Fibroblast of villous mesenchyme (primary cell): ENCODE measurements at places on chromosomes 5 and 9.

- no peak for DNase-seq
These were observed 64.4 kb upstream of the SPATA31E1 start for GRCh38 chr9:87818308-87818707.

DNA sequence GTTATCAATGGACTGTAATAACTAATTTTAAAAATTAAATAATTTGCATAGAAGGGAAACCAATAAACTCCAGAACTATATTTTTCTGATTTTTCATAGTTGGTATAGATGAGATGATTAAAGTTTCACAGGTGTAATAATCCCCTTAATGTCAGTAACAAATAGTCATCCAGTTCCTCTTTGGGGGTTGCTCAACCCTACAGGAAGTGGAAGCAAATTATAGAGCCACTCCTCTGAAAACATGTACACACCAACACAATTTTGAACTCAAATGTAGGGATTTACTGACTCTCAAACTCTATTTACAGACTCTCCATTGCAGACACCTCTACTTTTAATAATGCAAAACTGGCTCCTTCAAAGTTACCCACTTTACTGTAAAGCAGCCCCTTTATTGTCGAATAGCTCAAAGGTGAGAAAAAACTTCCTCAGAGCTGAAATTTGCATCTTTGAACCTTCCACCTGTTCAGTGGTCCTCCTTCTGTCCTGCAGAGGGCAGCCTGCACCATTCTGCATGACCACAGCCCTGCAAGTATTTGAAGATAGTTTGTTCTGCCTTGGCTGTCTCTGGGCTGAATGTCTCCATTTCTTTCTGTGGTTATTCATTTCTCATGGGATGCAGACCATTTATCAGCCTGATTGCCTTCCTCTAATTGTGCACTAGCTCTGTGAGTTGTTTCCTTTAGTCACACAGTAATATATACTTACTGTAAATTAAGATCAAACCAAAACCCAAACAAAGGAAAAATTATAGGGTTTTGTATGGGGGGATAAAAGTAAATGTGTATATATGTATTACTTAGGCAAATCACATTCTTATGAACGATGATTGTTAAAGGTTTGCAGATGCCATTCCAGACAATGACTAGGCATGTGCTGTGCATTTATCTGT, 383.2 kb upstream of the SGCD start:
- DNase-seq: peak; percentile 38

GRCh38 chr9:75140261-75140660, 51.9 kb downstream of the OSTF1 start:
- DNase-seq: no peak

DNA sequence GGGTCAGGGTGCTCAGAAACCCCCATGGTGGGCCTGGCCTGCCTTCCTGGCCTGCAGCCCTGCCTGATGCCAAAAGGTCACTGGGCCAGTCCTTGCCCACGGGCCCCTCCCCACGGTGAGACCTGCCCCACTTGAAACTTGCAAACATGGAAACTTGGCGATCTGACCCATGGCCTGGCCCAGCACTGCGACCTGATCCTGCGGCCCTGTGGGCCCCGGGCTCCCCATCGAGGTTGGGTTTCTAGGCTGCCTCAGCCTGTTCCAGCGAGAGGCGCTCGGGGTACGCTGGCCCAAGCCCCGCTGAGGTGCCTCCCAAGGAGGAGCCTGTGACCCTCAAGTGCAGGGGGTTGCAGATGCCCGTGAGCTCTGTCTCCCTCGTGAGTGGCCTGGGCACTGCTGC, 37.5 kb upstream of the SLC6A19 start:
- DNase-seq: no peak

- no peak for DNase-seq
These were observed 993.0 kb downstream of the MAT2B start for GRCh38 chr5:164498438-164498837.

GRCh38 chr9:127224883-127225739, 39.5 kb upstream of the GARNL3 start:
- DNase-seq: peak; percentile 89

- DNase-seq: no peak
These were observed 5.6 kb upstream of the PPP2R2B start for GRCh38 chr5:146884066-146884626.

DNA sequence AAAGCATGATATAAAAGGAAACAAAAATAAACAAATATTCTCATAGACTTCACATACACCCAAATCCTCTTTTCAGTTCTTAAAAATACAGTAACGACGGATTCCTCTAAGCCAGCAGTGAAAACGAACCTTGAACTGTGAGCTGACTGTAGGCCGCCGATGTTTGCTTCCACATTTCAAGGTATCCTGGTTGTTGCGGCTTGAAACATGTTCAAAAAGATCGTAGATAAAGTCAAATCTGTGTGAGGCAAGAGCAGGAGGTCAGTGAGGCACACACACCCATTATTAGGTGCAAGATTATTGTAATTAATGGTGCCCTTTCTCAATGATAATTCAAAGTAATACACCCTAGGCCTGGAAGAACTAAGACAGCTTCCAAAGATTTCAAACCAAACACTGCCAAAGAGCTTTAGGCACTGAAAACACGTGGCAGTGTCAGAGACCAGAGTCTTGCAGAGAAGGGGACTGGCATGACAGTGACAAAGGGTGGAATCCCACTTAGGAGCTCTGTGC, 141.2 kb upstream of the RETREG1 start:
- DNase-seq: no peak

GRCh38 chr9:629146-629545, 212.4 kb upstream of the DMRT1 start:
- peak; percentile 49 for DNase-seq

- DNase-seq: no peak
These were observed 180.8 kb downstream of the TRPM3 start for GRCh38 chr9:70940605-70941004.

- no peak for DNase-seq
These were observed 26.6 kb downstream of the SGTB start for GRCh38 chr5:65695162-65695755.

- no peak for DNase-seq
These were observed 81.9 kb downstream of the RMI1 start for GRCh38 chr9:84062538-84062937.

GRCh38 chr9:130461218-130461630, 16.5 kb downstream of the ASS1 start:
- DNase-seq: peak; percentile 18

DNA sequence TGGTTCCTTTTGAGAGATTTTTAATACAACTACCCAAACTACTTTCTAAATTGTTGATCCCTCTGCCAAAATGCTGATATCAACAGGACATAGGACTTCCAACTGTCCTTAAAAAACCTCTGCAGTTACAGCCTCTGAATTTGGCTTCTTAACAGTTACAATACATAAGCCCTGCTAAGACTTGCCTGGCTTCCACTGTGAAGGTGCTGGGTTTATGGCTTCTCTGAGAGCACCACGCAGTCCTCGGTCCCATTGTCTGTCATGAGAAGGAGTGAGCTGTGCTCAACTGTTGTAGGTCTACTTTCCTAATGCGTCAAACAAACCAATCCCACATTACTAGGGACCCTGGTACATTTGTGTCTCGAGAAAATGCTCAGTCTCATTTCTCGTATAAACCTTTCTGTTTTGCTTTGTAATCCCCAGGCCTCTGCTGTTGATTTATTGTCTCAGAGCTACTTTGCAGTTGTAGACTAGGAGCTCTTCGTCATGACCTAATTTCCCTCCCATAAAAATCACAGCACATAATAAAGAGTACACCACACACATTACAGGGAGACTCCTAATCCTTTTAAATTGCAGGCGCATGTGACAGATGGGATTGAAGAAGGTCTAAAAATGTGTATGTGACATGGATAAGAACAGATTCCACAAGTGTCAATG, 274.9 kb downstream of the NR3C1 start:
- DNase-seq: peak; percentile 88

DNA sequence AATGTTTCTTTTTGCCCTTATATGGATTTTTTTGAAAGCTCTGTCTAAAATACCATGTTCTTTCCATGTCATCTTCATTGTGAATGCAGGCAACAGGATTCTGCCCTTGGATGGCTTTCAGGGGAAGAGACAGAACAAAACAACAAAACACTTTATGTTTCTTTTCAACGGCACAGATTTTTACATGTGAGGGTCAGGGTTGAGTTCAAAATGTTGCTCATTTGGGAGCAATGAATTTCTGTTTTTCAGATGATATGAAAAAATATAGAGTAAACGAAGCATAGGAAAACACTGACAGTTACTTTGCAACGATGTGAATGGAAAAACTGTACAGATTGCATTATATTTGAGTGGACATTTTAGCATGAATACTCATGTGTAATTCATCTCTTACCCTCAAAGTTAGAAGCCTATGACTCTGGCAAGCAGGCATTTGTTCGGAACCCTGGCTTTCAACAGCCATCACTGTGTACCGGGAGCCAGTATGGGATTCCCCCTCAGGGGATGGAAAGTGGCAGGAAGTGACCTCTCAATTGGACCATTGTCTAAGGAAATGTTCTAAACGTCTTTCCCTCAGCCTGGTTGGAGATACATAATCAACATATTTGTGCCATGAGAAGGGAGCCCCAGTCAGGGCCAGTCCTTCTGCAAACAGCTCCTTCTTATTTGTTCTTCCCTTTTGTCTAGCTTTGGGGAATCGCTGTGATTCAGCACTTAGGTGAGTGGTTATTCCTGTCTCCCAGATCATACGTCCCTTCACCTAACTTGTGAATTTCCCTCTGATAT, 153.9 kb upstream of the MEF2C start:
- DNase-seq: no peak

DNA sequence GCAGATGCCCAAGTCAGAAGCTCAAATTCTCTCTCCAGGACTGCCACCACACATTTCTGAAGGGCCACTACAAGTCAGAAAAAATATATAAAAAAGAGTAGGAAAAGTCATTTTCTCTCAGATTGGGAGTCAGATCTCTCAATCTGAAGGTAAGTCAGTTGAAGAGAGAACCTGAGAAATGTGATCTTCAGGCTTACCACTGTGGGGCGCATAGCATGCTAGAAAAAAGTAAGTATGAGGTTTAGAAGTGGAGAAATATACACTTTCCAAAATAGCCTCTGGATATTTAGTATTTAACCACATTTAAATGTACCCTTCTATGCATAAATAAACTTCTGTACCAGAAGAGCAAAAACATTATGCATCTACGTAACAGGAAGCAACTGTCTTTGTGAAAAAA, 800.7 kb upstream of the CTNND2 start:
- DNase-seq: no peak

DNA sequence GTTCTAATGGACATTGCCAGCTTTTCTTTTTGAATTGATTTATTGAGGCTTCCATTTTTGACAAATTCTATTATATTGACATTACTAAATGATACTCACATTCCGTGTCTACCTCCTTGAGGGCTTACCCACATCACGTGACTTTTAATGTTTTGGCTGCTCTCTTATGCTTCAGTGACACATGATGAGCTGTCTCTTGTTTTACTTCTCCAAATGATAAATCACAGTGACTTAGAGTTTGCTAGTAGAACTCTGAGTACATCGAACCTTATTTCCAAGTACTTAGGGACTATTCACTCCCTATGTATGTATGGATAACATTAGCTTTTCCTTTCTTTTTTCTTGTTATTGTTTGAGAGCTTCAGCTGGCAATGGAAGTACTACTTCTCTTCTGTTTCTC, 169.8 kb upstream of the KCNN2 start:
- DNase-seq: no peak

DNA sequence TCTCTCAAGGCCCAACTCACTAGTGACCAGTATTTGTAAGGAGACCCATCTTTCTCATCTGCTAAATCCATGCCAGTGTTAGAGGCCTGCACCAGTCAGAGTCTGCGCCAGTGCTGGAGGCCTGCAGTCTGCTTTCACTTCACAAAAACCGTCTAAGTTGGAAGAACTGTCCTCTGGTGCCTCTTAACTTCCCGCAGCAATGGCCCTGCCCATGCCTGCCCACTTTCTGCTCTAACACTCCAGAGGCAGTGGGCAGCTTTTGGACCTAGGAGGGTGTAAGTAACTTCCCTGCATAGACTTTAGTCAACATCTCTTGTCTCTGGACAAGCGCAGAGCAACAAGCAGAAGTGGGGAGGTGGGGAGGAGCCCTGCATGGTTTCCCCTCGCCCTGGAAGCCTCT, 152.9 kb downstream of the AUH start:
- DNase-seq: no peak

GRCh38 chr9:104992659-104993058, 64.7 kb upstream of the ABCA1 start:
- peak; percentile 94 for DNase-seq

- DNase-seq: no peak
These were observed 261.1 kb downstream of the MED10 start for GRCh38 chr5:6117212-6117611.

- peak; percentile 24 for DNase-seq
These were observed 1.3 kb downstream of the SHC3 start for GRCh38 chr9:89177012-89177943.

DNA sequence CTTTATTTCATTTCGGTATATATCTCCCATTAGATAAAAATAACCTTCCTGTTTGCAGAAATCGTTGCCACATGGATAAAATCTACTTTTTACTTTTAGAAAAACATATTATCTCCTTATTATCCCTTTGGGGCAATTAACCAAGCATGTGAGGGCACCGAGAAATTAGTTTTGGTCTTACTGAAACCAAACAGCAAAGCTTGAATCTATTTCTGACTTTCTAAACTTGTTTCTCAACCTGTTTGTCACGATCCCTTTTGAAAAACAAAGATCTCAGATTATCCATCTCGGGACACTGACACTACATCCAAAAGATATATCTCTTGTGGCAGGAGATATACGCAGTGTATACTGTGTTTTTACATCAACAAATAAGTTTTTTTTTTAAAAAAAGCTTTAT, 2.3 kb downstream of the TUT7 start:
- DNase-seq: no peak

GRCh38 chr5:74469234-74469994, 171.1 kb downstream of the ENC1 start:
- no peak for DNase-seq

- no peak for DNase-seq
These were observed 323.2 kb upstream of the CCNH start for GRCh38 chr5:87735923-87736322.

- DNase-seq: no peak
These were observed 578.6 kb downstream of the RAB3C start for GRCh38 chr5:59161221-59162105.

- DNase-seq: no peak
These were observed 344.8 kb upstream of the RPS23 start for GRCh38 chr5:82622711-82623514.

DNA sequence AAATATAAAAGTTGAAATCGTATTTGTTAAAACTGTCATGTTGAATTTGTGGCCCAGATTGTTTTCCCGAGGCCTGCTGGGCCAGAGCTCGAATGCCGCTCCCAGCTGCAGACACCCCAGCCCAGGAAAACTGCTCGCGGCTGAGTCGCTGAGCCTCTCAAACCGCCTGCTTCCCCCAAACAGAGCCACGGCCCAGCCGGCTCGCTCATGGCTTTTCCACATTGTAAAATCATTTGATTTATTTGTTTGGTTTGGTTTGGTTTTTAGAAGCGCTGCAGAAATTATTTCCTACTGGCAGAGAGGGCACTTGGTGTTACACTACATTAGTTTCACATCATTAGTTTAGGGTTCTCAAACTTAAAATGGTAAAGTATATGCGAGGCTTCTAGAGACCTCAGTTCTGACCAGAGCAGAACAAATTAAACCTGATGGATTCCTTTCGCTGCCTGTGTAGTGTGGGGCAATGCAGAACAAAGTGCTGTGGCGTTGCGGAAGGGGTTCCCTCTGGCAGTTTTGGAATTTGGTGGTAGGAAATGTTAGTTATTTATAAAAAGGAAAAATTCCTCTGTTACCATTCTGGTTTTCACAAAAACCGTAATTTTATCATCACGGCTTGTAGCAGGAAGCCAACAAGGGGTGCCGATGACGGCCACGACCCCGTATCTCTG, 156.5 kb upstream of the PITX1 start:
- DNase-seq: peak; percentile 54
